ENCODE measurements at places on chromosomes 11 and 22.

DNA sequence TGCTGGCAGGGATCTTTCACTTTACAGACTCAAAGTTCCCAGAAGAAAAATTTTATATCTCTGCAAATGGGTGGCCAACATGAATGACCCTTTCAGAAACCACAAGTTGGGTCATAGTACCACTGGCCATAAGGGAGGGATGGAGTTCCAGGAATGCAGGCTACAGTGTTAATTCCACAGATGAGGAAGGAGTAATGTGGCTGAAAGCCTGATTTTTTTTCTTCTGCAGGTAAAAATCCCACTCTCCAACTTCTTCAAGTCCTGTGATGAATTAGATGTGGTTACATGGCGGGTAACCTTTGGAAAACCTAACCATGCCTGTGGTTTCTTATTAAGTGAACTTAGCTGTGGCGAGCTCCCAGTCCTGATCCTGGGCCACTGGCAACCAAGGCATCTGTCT is 103.2 kb downstream of the SLC1A2 start:
- DNase-seq = no peak

- no peak for DNase-seq
Measured at GRCh38 chr11:68066742-68067141, 27.9 kb downstream of the TCIRG1 start.

GRCh38 chr22:38111925-38112355 is 1.5 kb upstream of the BAIAP2L2 start:
- no peak for DNase-seq

GRCh38 chr22:36125994-36126531 is 34.5 kb downstream of the APOL3 start:
- no peak for DNase-seq

DNA sequence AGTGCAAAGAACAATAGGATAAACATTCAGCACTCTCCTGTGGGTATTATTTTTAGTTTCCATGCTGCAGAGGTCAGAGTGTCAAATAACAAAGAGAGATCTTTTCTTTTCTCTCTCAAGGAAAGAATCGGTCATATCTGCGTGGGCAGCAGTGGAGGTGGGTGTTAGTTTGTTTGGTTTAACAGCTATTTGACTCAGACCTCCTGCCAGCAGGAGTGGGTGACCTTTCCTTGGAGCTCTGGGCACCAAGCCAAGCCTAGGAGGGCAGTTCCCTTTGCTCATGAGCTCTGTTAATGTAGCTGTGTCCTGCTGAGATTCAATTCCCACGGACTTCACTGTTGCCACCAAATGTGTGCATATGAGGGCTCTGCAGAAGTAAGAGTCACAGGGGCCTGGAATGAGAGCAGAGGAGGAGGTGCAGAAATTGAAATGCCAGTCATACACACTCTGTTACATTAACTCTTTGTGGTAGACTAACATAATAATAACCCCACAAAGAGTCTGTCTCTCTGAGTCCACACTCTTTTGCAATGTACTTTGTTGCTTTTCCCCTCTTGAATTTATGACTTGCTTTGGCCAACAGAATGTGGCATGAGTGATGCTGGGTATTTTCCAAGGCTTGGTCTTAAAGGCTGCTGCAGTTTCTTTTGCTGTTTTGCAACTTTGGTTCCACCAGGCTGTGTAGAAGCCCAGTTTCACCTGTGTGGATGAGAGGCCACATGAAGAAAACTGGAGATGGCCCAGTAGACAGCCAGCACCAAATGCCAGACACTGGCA is 76.0 kb upstream of the GRK3 start:
- no peak for DNase-seq

GRCh38 chr22:25623851-25624250 is 59.4 kb downstream of the GRK3 start:
- DNase-seq = no peak

Measured in 8988T (cell line).